Breast epithelium (tissue), 4 donors: ENCODE measurements at places on chromosomes 3 and 15. TPM values are rescaled to one million over a fixed set of nuclear protein-coding genes. Genes with fewer than 3 reads are reported as not detected.
A peak's percentile ranks its signal among the peaks of the same experiment; 100 is the strongest.

DNA sequence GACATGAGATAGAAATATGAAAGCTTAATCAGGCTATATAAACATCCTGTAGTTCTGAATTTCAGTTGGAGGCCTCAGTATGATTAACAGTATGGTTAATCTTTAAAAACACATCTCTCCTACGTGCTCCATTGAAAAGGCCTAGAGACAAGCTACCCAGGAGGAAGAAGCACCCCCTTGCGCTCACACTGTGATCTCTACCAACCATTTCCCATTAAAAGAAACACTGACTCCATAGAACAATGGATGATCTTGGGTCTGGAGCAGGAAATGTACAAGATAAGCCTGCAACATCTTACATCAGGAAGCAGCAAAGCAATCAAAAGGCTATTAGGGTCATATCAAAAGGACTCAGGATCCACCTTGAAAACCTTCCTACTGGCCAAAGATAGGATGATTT lies 3.4 kb upstream of the EOGT start:
- no peak for DNase-seq

DNA sequence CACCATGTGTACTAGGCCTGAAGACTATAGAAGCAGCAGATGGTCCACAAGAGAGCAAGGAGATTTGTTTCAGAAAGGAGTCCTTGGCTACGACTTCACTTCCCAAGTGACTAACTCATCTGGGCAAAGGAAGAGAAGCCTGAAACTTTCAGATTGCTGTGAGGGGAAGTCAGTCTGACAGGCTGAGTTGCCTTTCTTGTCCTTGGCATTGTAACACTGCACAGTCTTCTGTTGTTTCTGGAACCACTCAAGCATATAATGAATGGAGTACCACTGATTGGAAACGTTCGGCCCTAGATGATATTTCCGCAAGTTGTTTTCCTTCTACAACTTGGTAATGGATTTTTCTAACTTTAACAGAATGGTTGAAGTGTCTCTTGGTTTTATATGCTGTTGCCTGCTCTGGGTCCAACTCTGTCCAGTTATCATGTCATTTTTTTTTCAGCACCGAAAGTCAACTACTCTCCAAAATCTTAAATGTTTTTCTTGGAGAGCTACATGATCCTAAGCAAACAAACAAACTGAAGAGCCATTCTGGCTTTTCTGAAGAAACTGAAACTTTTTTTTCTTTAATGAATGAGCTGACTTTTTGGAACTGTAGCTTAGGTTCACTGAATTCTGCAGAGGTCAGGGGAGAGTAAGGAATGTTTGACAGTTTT lies 685.7 kb downstream of the MECOM start:
- DNase-seq: no peak

DNA sequence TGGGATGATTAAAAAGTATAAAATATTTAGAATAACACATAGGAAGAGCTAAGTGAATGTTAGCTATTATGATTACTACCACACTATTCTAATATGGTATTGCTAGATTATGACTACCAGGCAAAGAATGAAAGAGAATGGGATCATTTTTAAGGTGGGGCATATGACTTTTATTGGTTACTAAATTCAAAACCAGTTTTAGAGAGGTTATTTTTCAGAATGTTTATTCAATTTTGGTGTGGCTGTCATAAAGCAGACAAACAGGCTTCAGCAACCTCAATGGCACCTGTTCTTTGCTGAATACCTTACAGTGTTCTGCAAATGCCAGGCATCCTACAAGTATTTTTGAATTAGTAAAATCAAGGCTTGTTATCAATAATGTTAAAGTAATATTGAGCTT lies 12.8 kb downstream of the SPTSSB start:
- DNase-seq: no peak

The ISY1 gene
- 27.9 TPM for total RNA-seq

GRCh38 chr3:32181365-32181764 lies 57.1 kb upstream of the CMTM8 start:
- DNase-seq: no peak

- no peak for DNase-seq
These were observed 27.6 kb downstream of the FAM3D start for GRCh38 chr3:58639001-58639400.

The PROS1 gene
- 74.4 TPM for total RNA-seq

DNA sequence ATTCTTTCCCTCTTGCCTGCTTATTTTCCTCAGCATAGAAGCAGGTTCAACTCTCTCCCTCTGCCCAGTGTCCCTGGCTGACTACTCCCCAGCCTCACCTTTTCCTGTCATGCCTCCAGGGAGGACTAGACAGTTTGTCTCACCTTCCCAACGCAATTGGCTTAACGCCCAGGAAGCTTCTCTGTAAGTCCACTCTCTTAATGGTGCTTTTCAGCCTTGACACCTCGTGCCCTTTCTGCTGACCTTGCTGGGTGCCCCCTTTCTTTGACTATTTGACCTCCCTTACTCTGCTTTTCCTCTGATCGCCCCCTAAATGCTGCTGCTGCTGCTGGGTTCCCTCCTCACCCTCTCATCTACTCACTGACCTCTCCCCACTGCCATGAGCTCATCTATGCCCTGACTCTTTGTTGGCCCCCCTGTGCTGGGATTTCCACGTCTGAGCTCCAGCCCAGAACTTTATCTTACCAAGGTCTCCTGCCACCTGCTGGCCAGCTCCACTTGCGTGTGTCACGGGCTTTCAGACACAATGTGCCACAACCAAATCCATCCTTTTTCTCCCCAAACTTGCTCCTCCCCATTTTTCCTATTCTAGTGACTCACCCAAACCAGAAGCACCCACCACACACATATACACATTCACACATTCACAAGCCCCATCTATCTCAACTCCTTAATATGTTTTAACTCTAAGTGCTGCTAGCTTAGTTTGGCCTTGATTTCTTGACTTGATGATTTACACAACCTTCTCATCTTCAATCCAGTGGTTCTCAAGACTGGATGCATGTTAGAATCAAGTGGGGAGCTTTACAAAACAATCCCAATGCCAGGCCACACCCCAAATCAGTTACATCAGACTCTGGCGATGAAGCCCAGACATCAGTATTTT lies 16.6 kb downstream of the EPB42 start:
- DNase-seq: no peak

GRCh38 chr3:66962664-66963063 lies 35.4 kb upstream of the KBTBD8 start:
- no peak for DNase-seq

- no peak for DNase-seq
These were observed 45.1 kb downstream of the COLQ start for GRCh38 chr3:15476378-15476777.

DNA sequence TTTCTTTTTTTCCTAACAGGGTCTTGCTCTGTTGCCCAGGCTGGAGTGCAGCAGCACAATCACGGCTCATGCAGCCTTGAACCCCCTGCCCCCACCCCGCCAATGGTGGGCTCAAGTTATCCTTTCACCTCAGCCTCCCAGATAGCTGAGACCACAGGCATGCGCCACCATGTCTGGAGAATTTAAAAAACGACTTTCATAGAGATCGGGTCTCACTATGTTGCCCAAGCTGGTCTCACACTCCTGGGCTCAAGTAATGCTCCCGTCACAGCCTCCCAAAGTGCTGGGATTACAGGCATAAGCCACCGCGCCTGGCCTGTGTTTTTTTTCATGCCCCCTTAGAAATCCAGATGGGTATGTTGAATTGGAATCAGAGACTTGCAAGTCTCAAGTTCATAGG lies 40.3 kb downstream of the ERICH6 start:
- no peak for DNase-seq

DNA sequence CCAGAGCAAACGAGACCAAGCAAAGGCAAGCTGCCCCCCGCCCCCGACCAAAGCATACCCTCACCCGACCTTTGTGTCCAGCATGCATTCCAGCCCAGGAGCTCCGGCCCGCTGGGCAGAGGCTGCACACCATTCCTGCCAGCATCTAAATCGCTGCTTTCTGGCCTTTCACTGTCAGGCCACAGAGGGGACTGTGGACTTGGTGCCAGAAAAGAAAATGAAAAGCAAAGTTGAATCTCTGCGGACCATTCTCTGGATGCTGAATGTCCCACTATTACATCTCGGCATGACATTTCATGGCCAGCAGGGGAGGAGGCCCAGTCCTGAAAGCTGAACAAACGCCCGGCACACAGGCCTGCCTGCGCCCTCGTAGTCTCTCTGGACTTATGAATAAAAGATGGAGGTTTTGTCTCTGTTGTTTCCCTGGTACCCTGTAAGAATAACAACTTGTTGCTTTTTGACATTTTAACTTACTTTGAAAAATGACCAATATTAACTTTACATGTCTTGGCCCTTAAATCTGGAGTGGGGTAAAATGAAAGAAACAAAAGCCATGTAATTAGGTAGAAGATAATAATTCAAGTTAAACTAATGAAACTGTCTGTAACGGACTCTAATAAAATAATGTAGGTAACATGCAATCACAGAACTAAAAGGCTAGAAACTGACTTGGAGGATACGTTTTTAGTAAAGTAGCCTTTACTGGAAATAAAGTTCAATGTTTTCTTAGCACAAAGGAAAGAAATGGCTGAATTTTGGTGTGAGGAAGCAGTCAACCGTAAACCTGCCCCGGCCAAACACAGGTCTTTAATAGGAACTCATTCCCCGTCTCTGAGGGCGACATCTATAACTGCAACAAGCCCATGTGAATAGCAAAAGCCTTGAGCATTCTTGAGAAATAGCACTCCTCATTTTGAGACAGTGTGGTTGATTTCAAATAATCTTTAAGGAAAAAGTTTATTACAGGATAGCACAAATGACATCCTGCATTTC lies 12.7 kb downstream of the IL17RD start:
- DNase-seq: no peak

DNA sequence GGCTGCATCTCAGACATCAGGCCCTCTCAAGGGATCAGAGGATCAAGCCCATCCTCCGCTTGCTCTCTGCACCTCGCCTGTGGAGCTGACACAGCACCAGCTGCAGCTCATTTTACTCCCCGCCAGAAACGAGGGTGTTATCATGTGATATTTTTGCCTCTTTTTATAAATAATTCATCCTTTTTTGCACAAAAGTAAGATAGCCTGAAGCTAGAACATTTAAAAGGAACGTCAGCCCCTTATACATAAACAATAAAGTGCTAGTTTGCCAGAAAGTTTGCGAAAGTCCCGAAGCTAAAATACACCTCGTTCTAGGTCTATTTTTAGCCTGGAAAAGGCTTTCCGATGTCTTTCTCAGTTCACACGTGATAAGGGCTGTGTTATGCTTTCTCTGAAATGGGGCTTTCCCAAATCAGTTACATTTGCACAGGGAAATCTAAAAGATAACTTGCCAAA lies 9.6 kb upstream of the FAM174B start:
- no peak for DNase-seq

- no peak for DNase-seq
These were observed 901 bp upstream of the MANF start for GRCh38 chr3:51384055-51384725.

The ATP13A5 gene
- total RNA-seq: not detected

GRCh38 chr15:92817339-92817886 lies 82.7 kb upstream of the CHD2 start:
- no peak for DNase-seq

The ARNT2 gene
- 8.5 TPM for total RNA-seq

- DNase-seq: no peak
These were observed 70.5 kb downstream of the POLR2M start for GRCh38 chr15:57777003-57777402.

- peak; percentile 7 for DNase-seq
These were observed 40.3 kb downstream of the SLC6A20 start for GRCh38 chr3:45756055-45756454.

The C3orf49 gene
- total RNA-seq: not detected

- no peak for DNase-seq
These were observed 323.5 kb upstream of the ROPN1 start for GRCh38 chr3:124315215-124316033.

- no peak for DNase-seq
These were observed 23.1 kb downstream of the PLXNA1 start for GRCh38 chr3:127005864-127006500.

GRCh38 chr3:87833039-87833377 lies 225.8 kb downstream of the CGGBP1 start:
- DNase-seq: no peak

DNA sequence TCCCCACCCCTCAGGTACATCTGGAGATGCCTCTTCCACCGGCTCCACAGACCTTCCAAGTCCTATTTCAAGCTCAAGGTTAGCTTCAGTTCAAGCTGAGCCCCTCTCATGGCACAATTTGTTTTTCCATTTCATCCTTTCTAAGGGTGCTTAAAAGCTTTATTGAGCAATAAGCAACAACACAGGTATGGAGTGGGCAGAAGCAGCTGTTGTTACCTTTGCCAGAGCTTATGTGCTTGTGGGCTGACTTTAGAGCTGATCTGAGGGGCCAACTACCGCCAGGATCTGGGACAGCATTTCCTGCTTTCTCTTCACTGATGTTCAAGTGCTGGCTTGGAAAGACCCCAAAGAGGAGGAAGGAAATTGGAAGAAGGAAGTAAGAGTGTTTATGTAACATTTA lies 140.0 kb upstream of the KLHL25 start:
- no peak for DNase-seq

DNA sequence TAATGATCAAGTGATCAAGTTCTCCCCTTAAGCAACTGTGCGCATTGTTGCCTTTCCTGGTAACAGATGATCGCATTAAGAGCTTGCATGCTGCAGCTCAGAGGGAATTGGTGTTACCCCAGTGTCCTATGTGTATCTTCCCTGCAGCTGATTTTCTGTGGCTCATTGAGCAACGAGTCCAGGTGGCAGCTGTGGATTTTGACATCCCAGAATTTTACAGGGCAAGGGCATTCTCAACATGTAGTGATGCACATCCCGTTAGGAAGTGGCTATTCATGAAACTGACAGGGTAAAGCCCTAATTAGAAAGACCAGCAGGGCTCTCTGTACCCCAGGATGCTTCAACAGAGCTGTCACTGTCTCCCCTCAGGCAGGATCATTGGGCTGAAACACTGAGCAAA lies 232.8 kb downstream of the AGBL1 start:
- no peak for DNase-seq

GRCh38 chr15:74402873-74403587 lies 30.7 kb downstream of the SEMA7A start:
- DNase-seq: no peak

DNA sequence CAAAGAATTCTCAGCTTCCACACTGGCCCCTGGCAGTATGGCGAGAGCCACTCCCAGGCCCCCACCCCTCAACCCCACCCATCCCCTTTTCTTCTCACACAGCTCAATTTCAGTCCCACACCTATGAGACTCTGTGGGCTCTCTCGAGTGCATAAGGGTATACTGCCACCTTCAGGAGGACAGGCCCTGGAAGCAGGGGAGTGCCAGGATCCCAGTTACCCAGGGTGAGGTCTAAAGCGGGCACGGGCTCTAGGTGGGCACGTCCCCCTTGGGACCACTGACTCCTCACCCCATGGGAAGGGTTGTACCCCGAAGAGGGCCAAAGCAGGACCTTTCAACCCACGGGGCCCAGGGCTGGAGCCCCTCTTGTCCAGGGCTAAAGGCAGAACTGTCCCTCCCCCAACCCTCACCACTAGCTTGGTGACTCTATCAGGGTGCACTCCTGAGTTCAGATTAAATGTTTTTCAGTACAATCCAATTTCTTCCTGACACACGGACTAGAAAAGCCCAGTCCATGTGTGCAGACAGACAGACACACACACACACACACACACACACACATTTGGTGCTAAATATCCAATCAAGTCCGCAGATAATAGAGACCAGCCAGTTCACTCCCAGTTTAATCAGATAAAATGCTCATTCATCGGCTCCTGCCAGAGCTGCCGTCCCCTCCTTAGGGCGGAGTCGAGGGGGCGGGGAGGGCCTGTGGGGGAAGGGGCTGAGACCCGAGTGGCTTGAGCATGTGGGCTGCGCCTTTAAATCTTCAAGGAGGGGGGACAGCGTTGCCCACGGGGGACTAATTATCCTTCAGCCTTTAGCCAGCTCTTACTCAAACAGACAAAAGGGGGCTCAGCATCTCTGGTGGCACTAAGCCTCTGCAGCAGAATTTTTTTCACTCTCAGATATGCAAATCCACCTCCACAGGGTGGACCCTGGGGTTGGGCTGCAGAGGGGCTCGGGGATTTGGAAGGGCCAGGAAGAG lies 59.3 kb downstream of the CYP11A1 start:
- peak; percentile 40 for DNase-seq

The CNTN6 gene
- total RNA-seq: not detected
